ENCODE measurements at places on chromosomes 6 and 20.

DNA sequence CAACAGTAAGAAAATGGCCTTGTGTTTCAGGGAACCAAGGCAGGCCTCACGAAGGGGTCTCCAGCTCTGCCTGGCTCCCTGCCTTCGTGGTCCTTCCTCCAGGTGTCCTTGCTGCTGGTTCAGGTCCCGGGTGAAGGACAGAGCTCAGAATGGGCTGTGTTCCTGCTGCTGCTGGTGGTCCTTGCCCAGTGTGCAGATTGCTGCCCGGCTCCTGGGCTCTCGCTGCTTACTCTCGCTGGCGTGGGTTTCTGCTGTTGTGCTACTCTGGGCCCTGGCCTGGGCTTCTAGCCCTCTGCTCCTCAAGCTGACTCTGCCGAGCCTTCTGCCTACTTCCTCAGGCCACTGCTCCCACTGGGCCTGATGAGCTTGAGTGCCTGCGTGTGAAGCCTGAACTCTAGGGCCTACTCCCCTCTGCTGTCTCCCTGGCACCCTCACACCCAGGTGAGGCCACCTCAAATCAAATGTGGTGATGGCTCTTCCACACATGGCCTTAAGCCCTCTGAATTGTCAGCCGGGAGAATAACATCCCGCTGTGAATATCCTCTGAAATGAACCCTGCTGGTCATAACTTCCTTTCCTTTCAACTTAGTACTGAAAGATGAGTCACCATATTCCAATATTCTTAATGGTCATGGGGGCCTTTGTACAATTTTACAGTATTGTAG, 171.6 kb downstream of the FOXC1 start:
- DNase-seq: no peak

GRCh38 chr6:70180901-70181599, 121.8 kb downstream of the COL9A1 start:
- DNase-seq: no peak

GRCh38 chr6:120876931-120877330, 457.3 kb downstream of the TBC1D32 start:
- no peak for DNase-seq

DNA sequence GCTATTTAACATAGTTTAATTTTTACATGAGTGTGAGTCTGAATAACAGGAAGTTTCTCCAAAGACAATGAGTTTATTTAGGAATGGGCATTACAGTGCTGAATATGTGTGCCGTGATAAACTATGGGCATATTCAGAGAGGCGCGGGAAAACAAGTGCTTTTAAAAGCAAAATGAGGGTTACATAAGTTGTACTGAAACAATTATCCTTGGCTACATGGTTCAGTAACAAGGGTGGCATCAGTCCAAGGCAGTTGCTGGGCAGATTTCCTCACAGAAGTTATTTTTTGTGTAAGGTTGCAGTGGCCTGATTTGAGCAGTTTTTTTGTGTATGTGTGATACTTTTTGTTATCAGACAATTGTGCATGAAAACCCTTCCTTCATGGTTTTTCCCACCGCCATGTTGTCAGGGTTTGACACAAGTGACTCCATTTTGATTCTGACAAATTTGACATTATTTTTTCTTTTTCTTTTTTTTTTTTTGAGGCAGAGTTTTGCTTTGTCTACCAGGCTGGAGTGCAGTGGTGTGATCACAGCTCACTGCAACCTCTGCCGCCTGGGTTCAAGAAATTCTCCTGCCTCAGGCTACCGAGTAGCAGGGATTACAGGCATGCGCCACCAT, 22.3 kb upstream of the PXDC1 start:
- DNase-seq: peak; percentile 12

DNA sequence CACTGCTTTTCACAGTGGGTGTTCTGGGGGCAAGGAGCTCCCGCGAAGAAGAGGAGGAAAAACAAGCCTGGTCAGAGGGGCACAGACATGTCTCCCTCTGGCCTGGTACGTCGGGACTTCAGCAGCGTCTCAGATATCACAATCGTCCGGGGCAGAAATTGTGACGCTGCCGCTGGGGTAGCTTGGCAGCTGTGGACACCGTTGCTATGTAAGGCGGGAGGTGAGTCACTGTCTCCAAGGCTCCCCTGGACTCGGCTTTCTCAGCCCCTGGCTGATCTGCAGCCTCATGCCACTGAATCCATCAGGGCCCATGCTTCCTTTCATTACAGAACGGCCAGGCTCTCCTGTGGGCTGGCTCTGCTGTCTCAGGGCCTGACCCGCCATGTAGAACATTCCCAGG, 98.7 kb downstream of the SULF2 start:
- DNase-seq: no peak

DNA sequence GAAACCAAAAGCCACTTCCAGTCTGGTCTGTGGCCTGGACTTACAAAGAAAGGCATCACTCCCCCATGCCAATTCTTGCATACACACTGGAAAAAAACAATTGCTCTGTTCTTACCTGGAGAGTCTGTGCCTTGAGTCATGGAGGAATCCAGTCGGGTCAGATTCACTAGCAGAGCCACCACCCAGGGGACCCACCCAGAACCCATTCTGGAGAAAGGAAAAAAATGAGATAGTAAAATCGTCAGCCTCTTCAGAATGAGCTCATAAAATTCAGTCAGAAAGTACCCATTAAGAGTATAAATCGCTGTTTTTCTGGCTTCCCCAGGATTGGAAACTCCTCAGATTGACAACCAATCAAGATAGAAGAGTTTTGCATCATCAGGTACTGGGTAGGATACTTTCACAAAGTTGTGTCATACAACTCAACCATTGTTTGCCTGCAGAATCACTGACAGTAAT, at the start of gene HLA-DOB:
Gene HLA-DOB, minus strand, starts transcription at position 257 of the 459 bp plus-strand sequence. Its CDS starts 51 bp downstream, at position 206.
- peak; percentile 75 for DNase-seq

GRCh38 chr6:3290149-3290930, 31.6 kb downstream of the PSMG4 start:
- DNase-seq: no peak

DNA sequence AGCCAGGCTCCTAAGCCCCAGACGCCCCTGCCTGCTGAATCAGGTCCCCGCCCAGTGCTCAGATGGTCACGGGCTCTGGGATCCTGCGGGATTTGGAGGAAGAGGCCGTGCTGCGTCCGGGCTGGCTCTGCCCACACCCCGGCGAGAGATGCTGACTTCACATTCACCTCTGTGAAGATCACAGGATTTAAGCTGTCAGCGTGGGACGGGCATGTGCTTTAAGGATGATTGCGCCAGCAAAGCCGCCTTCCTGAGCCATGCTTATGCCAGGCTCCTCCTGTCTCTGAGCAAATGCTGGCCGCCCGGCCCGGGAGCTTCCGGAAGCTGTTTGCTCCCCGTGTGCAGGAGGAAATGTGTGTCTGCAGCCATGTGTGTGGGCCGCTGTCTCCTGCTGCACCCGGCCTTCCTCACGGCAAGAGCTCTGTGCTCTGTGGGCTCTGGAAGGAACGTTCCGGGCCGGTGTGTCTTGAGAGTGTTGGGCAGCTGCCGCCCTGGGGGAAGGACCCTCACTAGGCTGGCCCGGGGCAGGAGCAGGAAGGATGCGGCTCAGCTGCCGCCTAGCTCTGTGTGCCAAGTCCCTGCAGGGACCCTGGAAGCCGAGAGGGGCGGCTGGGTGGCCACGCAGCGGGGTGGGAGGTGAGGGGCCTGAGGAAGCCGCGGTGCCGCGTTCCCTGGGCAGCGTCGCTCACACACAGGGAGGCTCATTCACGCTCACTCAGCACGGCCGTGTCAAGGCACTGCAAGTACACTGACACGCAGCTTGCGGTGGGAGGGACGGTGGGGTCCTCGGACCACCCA, 19.0 kb upstream of the BHLHE23 start:
- no peak for DNase-seq

GRCh38 chr6:31399589-31400466, 3.6 kb upstream of the MICA start:
- DNase-seq: peak; percentile 59

DNA sequence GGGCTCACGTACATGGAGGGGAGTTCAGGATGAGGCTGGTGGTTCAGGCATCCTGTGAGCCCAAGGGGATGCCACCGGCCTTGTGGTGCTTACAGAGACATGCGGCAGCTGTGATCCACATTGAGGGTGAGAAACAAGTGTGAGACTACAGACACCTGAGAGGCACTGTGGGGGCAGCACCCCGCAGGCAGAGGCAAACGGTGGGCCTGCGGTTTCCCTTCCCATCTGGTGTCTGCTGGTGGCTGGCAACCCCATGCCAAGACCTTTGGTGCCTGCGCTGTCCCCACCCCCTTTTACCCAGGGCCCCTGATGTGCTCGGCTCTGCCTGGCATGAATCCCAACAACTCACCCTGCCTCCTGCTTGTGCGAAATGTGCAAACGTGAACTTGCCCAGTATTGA, 42.0 kb downstream of the ERMARD start:
- no peak for DNase-seq

GRCh38 chr6:90739339-90739738, 152.5 kb upstream of the MAP3K7 start:
- DNase-seq: no peak

All from pons (tissue), 1 donor.